ENCODE measurements at places on chromosomes 6 and 20. TPM values are rescaled to one million over a fixed set of nuclear protein-coding genes. Genes with fewer than 3 reads are reported as not detected.

- DNase-seq = no peak
Measured at GRCh38 chr6:102389994-102390393, 996.5 kb downstream of the GRIK2 start.

- DNase-seq = no peak
Measured at GRCh38 chr6:20241102-20241501, 28.8 kb upstream of the MBOAT1 start.

- peak; percentile 68 for DNase-seq
Measured at GRCh38 chr20:54433636-54434035, 41.8 kb upstream of the DOK5 start.

The WFDC10B gene
- total RNA-seq = not detected

The SPATS1 gene
- total RNA-seq = not detected

DNA sequence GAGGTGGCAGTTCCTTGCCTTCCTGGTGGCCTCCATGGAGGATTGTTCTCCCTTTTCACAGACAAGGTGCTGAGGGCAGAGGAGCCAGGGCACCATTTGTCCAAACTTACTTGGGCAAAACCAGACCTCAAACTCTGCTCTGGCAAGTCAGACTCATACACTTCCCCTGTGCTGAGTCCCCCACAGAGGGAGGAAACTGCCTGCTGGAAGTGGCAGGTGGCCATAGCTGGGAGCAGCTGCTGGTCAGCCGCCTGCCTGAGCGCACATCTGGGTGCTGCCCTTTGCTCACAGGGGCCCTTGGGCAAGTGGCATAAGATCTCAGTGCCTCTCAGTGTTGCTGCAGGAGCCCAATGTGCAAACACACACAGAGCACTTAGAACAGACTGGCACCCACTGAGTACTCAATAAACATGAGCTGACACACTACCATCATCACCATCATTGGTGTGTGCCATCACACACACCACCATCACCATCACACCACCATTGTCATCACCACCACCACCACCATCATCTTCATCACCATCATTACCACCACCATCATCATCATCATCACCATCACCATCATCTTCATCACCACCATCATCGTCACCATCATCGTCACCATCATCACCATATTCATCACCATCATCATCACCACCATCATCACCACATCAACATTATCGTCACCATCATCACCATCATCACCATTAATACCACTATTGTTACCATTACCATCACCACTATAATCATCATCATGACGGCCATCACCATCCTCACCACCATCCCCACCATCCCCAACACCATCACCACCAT lies 17.6 kb downstream of the NOL4L start:
- DNase-seq = no peak

GRCh38 chr20:36173451-36173933 lies 19.0 kb downstream of the EPB41L1 start:
- DNase-seq = peak; percentile 28

The COX7A2 gene
- total RNA-seq = 139 TPM

DNA sequence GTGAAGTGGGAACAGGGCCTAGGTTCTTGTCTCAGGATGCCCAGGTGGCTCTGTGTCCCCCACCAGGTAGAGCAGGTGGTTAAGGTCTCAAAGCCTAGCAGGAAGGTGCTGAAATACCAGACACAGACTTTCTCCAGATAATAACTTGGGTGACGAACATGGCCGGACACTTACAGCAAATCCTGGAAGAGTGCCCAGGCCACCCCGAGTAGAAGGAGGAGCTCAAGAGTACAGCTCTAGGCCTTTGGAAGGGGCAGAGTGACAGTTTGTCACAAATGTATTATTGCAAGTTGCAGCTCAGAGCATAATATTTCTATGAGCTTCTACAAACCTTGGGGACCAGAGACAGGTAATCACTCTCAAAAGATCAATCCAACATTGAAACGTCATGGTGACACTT lies 251.6 kb upstream of the SOX4 start:
- DNase-seq = no peak

Measured in body of pancreas (tissue), 4 donors.